GM04503 (cell line): ENCODE measurements at places on chromosomes 4 and X.

DNA sequence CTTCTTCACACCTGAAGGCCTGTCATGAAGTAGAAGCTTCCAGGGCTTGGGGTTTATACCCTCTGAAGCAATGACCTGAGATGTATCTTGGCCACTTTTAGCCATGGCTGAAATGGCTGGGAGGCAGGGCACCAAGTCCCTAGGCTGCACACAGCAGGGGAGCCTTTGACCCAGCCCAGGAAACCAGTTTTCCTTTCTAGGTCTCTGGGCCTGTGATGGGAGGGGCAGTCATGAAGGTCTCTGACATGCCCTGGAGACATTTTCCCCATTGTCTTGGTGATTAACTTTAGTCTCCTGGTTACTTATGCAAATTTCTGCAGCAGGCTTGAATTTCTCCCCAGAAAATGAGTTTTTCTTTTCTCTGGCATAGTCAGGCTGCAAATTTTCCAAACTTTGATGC is 511.0 kb upstream of the KLHL4 start:
- no peak for DNase-seq

DNA sequence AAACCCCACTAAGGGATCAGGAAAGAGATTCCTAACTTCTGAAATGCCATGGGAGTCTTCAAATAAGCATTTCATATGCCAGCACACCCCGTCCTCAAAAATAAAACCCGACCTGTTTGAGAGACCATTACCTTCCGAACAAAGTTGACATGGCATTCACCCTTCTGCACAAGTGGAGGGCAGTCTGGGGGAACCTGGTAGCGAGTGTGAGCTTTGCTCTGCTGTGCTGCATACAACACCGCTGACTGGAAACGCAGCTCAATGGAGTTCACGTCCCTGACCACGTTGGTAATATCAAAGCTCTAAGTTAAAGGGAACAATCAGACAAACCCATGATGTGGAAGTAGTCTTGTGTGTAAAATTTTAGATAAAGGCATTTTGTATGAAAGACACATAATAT is 38.0 kb downstream of the MANBA start:
- no peak for DNase-seq

DNA sequence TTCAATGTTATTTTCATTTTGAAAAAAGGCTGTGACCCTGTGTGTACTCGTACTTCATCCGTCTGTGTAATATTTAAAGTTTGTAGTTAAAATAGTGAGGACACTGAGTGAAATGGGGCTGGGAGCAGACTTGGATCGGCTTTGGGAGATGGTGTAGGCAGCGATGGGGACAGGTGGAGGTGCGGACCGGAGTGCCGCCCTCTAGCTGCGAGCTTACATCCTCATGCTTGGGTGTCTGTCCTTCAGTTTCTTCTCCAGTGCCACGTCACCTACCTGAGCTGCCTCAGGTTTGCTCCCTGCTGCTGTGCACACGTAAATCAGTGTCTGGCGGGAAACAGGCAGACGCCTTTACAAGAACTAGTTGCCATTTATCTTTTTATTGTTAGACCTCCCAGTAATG is 146.1 kb downstream of the GPR143 start:
- no peak for DNase-seq

GRCh38 chr4:105092356-105092755 is 54.3 kb upstream of the TET2 start:
- peak; percentile 65 for DNase-seq
